Ovary (tissue), 10 donors: ENCODE measurements at places on chromosomes 7 and 10. TPM values are rescaled to one million over a fixed set of nuclear protein-coding genes. Genes with fewer than 3 reads are reported as not detected.

GRCh38 chr7:30888747-30889146 is 22.9 kb upstream of the AQP1 start:
- DNase-seq, result no peak

GRCh38 chr7:75559355-75559975 is 67.3 kb downstream of the SPDYE5 start:
- DNase-seq, result no peak

DNA sequence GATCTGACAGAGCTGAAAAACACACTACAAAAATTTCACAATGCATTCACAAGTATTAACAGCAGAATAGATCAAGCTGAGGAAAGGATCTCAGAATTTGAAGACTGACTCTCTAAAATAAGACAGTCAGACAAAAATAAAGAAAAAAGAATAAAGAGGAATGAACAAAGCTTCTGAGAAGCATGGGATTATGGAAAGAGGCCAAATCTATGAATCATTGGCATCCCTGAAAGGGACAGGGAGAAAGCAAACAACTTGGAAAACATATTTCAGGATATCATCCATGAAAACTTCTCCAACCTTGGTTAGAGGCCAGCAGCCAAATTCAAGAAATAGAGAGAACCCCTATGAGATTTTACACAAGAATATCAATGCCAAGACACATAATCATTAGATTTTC is 804.8 kb upstream of the IGFBP3 start:
- no peak for DNase-seq

PNLIPRP3 gene
- total RNA-seq, result not detected

DNA sequence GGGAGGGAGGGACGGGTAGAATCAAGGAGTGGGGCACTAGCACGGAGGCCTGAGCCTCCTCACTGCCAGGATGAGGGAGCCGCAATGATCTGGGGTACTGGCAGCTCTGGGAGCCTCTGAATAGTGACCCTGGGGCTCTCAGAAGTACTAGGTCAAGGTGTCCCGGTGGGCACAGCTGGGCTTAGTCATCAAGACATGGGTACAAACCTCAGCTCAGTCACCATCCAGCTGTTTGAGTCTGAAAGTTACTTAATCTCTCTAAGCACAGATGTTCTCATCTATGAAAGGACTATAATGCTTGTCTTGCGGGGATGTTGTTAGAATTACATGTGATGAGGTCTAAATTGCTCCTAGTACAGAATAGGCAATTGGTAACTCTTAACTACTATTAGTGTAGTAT is 276.8 kb downstream of the KCNMA1 start:
- no peak for DNase-seq

ASIC3 gene
- 3.8 TPM for total RNA-seq

MSMB gene
- not detected for total RNA-seq

DNA sequence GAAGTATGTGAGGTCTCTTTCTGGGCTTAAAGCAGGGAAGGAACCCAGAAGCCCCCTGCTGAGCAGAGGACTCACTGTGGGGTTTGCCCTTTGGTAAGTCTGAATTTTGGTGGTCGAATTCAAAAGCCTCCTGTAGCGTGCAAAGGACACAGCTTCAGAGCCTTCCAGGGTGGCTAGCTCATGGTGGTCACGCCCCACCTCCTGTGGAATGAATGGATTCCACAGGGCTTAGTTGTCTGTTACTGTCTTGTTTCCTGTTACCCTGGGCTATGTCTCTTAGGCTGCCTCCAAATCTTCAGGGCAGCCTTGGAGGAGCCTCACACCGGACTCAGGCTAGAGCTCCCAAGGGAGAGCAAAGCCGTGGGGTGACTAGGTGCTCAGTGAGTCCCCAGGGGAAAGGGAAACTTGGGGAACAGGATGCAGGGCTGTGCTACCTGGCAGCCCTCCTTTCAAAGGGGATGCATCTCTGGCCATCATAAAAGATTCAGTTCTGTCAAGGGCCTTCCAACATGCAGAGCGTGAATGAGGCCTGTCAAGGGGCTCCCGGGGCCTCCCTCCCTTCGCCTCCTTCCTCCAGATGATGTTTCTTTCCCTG is 211.7 kb downstream of the CCSER2 start:
- no peak for DNase-seq

BICC1 gene
- total RNA-seq, result 19.8 TPM

DNA sequence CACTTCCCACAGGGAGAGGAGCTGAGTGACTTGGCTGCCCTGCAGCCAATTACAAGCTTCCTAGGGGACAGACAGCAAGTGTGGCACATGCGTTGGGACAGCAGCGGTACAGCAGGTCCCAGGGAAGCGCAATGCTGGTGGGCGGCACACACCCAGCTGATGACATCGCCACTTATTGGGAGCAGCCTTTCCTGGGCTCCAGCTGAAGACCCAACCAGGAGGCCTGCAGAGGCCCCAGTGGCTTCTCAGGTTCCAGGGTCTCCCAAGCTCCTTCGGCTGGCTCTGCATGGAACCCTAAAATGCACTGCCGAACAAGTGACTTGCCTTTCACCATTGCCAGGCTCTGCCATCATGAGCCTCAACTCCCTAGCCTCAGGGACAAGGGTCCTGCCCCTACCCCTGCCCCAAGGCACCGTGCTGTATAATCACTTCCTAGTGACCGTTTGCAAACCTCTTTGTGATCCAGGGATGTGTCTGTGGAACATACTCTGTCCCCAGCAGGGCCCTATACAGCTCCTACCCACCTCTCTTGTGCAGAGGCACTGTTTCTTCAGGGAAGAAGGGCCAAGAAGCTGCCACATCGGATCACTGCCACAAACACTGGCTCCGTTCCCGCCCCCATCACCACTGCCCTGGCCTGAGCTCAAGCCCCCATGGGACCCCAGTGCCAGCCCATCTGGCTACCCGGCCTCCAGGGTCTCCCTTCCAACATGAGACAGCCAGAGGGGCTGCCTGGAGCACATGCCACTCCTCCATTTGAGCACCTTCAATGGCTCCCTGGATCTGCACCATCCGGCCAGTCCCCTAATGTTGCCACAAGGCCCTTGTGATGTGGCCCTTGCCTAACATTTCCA is 19.3 kb upstream of the SLIT1 start:
- no peak for DNase-seq

DNA sequence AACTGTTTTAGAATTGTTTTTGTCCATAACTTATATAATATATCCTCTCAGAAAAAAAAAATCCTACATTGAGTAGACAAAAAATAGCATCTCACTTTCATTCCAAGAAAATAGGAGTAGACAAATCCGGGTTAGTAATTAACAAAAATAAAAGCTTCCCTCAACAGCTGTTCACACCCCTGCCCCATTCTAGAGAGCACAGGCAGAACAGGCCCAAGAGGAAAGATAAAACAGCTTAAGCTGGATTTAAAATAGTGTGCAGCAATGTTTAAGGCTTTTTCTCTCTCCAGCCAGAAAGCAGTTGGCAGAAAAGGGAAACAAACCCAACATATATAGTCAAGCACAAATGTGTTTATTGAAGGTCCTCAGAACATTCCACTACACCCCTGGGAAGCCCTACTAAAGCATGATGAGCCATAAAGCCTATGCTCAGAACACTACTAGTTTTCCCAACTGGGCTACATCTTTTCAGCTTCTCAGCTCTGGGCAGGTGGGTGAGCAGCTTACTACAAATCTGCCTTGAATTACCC is 189.9 kb downstream of the MTERF1 start:
- DNase-seq, result no peak

AIFM2 gene
- 9.5 TPM for total RNA-seq

DNA sequence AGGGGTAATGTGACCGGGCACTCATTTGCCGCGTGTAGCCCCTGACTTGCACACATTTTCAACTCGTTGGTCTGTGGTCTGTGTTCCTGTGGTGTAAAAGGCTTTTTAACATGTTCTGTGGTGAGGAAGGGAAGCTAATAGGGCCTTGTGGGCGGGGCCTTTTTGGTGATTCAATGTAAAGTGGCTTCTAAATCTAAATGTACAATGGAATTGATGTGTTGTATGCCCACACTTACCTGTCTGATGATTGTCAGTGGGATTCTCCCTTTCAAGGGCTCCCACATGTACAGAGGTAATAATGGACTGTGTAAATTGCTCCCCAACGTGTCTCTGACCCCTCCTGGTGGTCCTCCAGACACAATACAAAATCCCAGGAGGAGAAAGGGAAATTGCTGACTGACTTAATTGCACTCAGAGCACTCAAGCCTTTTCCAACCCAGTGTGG is 43.1 kb upstream of the GATAD1 start:
- no peak for DNase-seq

GRCh38 chr7:45033261-45033930 is 33.4 kb downstream of the CCM2 start:
- no peak for DNase-seq

CYP3A7 gene
- 0.34 TPM for total RNA-seq

- DNase-seq, result no peak
Observed at GRCh38 chr10:60781661-60782060, 3.4 kb downstream of the CDK1 start.

GRCh38 chr10:780536-781524 is 91.4 kb upstream of the DIP2C start:
- no peak for DNase-seq

VDAC2 gene
- 124 TPM for total RNA-seq

DPP6 gene
- total RNA-seq, result not detected

GRCh38 chr10:6580279-6581029 is 378 bp upstream of the PRKCQ start:
- peak; percentile 83 for DNase-seq

STRIP2 gene
- total RNA-seq, result 1.0 TPM

GRCh38 chr7:117164620-117165019 is 158.2 kb downstream of the WNT2 start:
- DNase-seq, result no peak

DNA sequence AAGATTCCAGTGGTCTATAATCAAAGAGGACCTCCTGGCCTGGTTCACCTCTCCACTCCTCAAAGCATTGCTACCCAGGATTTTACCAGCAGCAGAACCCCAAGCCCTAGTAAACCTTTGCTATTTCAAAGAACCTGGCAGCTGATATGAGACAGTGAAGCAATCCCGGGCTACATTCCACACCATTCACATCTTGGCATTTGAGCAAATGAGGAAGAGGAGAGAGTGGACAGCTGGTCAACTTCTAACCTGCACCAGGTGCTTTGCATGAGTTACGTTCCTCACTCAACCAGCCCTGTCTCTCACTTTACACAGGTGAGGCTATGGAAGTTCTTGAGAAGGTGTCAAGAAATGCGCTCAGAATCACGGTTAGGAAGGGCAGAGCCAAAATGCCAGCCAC is 1.1 kb downstream of the CCDC3 start:
- no peak for DNase-seq

LRRN3 gene
- total RNA-seq, result 0.24 TPM

DNA sequence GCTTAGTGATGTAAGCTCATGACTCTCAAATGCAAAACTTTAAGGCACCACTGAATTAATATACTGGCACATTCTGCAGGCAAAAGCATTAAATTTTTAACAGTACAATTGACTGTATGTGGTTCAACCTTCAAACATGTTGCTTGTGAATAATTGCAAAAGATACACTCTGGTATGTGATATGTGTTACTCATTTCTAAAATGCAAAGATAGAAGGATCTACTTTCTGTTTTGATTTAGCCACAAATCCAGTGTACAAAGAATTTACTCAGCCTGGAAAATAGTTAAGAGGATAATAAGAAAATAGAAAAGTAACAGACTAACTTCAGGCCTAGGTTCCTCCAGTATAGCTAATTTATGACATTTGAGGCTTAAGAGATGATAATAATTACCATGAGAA is 66.6 kb upstream of the NOBOX start:
- no peak for DNase-seq

DNA sequence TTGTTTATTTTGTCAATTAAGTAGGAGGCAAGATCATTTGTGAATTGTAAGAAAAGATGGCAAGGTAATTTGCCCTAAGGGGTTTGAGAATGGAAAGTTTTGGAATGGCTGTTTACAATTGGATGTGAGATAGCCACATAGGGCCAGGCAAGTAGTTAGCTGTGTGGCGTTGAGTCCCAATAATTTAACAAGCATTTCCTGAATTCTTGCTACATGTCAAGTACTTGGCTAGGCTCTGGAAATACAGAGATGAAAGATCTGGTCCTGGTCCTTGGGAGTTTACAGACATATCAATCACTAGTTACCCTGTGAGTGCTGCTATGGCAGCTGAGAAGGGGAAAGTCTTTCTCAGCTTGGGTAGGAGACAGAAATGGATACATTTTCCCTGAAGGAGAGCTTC is 401.6 kb downstream of the SUGCT start:
- DNase-seq, result no peak

DNA sequence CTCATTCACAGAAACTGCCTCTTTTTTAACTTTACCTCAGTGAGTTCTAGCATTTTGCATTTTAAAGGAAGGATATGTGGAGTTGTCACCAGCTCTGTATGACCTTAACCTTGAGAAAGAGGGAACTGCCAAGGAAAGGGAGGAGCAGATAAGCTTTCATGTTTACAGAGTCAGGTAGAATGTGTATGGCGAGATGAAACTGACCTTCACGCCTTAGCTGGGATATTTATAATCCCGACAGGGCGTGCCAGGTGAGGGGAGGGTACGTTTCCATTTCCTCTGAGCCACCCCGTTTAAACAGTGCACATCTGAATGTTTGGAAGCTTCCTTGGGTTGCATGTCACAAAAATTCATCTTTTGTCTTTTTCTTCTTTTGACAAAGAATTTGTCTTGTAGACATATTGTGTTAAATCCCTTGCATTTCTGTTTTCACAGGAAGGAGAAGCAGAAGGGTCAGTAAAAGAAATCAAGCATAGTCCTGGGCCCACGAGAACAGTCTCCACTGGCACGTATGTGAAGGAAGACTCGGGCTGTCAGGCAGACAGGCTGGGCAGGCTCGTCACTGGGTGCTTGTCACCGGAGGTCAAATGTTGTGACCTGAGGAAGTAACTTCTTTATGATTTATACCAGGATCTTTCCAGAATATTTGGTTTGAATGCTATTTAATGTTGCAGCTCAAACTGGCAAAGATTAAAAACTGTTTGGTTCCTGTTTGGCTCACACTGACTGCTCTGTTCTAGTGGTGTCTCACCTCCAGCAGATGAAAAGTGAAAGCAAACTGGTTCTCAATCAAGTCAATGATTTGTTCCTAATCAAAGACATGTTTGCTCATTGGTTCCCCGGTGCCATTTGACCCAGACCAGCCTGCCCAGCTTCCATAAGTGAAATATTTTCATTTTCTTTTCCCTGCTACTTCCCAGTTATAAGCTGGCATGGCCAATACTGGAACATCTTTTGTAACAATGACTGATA is 16.2 kb downstream of the OPTN start:
- DNase-seq, result no peak

GRCh38 chr7:77351539-77352004 is 64.6 kb downstream of the GSAP start:
- no peak for DNase-seq

- no peak for DNase-seq
Observed at GRCh38 chr10:72435570-72435969, 80.9 kb upstream of the DNAJB12 start.

GAD2 gene
- total RNA-seq, result not detected

- DNase-seq, result no peak
Observed at GRCh38 chr7:149670288-149670687, 103.1 kb downstream of the ZNF467 start.

ANKRD61 gene
- total RNA-seq, result not detected

- no peak for DNase-seq
Observed at GRCh38 chr10:99560277-99561126, 27.8 kb downstream of the NKX2-3 start.

DNA sequence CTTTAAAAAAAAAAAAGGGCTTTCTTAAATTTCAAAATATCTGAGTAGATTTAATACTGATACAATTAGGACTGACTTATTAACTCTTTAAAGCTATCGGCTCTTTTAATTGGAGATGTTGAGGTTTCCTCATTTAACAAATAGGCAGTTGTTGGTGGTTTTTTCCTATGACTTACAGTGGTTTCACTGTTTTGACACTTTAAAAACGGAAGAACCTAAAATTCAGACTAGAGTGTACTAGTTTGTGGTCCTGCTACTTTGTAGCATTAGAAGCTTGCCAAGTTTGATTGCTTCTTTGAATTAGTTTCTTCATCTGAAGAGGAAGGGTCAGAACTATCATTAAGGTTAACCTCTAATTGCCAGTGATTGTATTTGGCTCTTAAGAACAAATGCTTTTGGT is 27.7 kb downstream of the CUL1 start:
- DNase-seq, result no peak
